Activated CD8-positive, alpha-beta memory T cell treated with anti-CD3 and anti-CD28 coated beads, Interleukin-2, amount 10 ng/mL, durations not matched to agents 7 days and 5 days (primary cell): ENCODE measurements at places on chromosomes 4 and X. TPM values are rescaled to one million over a fixed set of nuclear protein-coding genes. Genes with fewer than 3 reads are reported as not detected.

- H3K36me3 ChIP-seq: no peaks in the 10 kb centered on the region
- no peaks in the 10 kb centered on the region for H3K4me1 ChIP-seq
Measured at GRCh38 chr4:24180586-24180985, 290.7 kb upstream of the PPARGC1A start.

The ADAM29 gene
- total RNA-seq: not detected

DNA sequence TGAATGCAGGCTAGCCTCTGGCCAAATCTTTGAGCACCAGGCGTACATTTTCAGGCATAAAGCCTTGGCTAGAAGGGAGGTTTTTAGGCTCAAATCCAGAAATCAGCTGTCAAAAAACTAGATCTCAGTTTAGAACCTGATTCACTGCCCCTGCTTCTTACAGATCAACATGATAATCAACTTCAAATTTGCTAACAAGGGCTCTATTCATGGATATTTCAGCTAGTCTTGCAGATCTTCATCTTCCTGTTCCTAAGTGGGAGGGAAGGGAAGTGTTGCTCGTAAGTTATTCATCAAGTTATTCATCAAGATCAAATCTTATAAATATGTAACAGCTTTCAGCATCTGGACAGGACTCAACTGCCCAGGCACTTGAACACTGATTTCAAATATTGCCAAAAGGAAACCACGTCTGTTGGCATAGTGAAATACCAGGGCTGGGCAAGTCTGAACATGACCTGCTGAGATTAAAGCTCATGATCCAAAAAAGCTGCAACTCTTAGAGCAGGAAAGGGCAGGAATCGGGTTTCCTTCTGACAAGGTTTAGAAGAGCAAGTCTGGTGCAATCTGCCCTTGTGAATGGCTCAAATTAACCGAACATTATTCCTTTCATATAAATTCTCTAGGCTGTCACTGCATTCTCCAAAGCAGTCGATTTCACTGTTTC, 200.3 kb downstream of the PDGFC start:
- H3K27me3 ChIP-seq: no peaks in the 10 kb centered on the region
- no peak for DNase-seq
- no peaks in the 10 kb centered on the region for H3K36me3 ChIP-seq
- no peaks in the 10 kb centered on the region for H3K4me1 ChIP-seq

- DNase-seq: no peak
- H3K27me3 ChIP-seq: no peaks in the 10 kb centered on the region
- H3K4me3 ChIP-seq: no peak overlapping the region
- H3K4me1 ChIP-seq: no peaks in the 10 kb centered on the region
- H3K27ac ChIP-seq: no peak overlapping the region
Measured at GRCh38 chr4:125704726-125705125, 390.0 kb downstream of the FAT4 start.
